C1 segment of cervical spinal cord (tissue), 14 donors: ENCODE measurements at places on chromosomes 13 and 19.

GRCh38 chr13:102928941-102929675 lies 83.3 kb downstream of the ERCC5 start:
- DNase-seq = no peak

DNA sequence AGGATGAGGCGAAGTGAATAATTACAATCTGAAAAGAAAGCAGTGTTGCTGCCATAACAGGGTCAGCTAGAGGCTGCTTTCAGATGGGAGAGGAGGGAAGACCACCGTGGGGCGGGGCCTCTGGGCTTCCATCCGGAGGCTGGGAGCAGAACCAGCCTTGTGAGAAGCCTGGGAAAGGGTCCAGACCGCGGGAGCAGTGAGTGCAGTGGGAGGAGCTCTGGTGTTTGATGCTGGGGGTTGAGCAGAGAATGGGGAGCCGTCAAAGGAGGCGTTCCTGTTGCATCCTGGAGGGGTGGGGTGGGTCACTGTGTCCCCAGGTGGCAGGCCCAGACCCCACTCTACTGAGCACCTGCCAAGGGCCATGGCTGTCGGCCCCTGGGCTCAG lies 18.1 kb downstream of the NKPD1 start:
- DNase-seq = no peak

DNA sequence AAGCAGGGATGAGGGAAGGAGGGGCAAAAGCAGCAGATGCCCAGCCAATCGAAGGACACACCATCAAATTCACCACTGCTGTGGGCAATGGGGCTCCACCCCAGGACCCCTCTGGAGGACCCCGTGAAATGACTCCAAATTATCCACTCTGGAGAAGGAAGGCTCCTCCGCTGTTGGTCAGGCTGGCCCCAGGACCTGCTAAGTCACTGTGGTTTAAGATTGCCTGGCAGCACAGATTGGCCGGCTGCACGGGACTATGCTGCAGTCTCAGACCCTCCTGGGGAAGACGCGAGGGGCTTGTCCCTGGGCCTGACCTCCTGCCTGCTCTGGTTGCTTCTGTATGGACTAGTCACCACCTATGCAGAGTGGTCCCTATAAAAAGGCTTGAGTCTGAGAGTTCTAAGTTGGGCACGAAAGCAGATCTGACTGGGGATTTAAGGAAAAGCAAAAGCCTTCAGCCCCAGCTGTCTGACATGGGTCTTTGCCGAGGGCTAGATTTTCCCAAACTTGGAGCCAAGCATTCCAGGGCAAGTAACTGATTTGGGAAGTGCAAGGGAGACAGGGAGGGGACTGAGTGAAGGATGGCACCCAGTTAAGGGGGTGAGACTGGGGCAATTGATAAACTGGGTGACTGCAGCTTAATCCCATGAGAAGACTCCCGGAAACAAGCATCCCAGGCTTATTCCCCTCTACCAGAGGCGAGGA lies 91.7 kb downstream of the TSHZ3 start:
- DNase-seq = no peak

GRCh38 chr19:5036698-5037563 lies 68.0 kb downstream of the KDM4B start:
- DNase-seq = peak; percentile 28

DNA sequence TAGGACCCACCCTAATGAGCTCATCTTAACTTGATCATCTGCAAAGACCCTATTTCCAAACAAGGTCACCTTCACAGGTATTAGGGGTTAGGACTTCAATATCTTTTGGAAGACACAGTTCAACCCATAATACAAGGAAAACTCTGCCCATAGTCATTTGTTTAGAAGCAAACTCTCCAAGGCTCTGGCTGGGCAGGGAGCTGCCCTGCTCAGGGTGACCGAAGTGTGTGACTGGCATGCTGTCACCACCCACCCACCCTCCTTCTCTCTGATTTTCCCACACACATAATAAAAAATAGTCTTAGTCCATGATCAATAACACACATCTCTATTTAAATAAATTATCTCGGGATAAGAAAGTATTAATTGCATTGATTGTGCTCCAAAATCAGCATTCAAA lies 161.1 kb downstream of the KCTD15 start:
- DNase-seq = no peak

GRCh38 chr19:49889038-49889686 lies 7.5 kb downstream of the IL4I1 start:
- DNase-seq = no peak
